ENCODE measurements at places on chromosomes 16 and 17.
A peak's percentile ranks its signal among the peaks of the same experiment; 100 is the strongest.

GRCh38 chr16:57802341-57803133 lies at the start of gene KIFC3:
Gene KIFC3, minus strand, starts transcription at chr16:57802491. Its CDS starts 4,248 bp downstream, at chr16:57798243.
- DNase-seq: peak; percentile 64

GRCh38 chr16:1169285-1170075 lies 16.6 kb downstream of the CACNA1H start:
- DNase-seq: no peak

DNA sequence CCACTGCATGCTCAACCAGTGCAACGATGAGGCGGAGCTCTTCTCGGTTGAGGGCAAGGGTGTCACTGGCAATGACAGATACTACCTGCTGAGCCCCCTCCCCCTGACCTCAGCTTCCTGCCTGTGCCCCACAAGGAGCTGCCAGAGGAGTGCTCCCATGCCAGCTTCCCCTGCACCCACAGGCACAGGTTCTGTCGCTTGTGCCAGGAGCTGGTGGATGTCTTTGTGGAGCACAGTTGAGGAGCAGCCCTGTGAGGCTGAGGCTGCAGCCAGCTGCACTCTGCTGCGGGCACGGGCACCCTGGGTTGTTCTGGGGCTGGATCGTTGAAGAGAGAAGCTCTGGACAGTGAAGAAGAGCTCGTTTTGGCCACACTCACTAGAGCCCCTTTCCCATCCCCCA lies 165.3 kb upstream of the ZNF267 start:
- peak; percentile 72 for DNase-seq

DNA sequence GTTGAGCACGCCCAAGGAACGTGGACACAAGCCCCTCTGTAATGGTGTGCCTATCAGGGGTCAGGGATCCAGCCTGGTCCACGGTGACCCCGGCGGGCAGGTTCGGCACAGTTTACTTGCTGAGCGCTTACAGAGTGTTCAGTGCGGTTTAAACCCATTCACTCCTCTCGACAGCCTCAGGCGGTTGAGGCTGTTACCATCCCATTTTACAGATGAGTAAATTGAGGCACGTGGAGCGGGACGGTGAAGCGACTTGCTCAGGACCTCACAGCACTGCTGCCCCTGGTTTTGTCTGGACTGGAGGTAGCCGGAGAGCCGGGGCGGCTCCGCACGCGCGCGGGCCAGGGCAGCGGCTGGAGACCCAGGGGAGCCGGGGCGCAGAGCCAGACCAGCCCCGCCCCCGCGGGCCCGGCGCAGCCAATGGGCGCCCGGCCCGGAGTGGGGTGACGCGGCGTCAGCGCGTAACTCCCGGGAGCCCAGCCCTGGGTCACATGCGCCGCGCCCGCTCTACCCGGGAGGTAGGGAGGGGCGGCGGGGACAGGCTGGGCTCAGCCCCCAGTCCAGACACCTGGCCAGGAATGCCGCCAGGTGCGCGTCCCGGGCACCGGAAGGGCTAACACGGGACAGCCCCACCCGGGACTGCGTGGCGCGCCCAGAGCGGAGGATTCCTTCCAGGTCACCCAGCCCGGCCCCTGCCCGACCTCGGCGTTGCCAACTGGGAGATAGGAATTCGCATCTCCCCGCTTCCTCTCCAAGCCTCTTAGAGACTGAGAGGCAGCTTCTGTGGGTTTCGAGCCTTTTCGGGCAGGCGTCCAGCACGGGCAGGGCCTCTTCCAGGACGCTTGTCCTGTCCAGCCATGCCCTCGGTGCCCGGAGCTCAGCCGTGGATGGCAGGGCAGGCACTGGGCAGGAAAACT lies 3.3 kb upstream of the SREBF1 start:
- peak; percentile 82 for DNase-seq

GRCh38 chr17:17526369-17526768 lies 30.2 kb upstream of the RASD1 start:
- no peak for DNase-seq

DNA sequence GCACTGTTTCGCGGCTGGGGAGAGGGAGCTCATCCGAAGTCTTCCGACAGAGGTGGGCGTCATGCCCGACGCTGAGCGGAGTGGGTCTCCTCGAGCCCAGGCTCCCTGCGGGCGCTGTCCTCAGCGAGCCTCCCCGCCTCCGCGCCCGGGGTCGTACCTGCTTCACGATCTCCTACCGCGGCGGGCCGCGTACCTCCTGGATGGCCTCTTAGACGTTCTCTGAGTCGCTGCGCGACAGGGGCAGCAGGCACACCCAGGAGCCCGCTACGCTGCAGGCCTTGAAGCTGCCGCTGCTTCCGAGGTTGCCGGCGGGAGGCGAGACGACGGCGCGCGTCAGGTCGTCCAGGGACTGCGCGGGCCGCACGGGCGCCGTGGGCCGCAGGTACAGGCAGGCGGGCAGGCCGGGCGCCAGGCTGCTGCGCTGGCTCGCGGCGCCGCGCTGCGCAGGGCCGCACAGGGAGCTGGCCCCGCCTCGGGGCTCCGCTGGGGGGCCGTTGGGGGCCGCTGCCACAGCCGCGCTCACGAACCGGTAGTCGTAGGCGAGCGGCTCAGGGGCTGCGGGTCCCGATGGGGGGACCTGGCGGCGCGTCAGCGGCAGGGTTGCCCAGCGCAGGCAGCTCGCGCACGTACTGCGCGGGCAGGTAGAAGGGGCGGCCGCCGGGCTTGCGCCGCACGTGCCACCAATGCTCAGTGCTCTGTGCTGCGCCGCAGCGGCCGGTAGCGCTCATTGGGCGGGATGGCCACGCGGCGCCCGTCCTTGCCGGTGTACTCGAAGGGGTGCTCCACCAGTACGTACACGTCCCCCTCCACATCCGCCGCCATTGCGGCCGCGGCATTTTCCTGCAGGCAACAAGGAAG lies 116.4 kb upstream of the SMURF2 start:
- DNase-seq: no peak

GRCh38 chr16:85753559-85753958 lies 2.7 kb upstream of the C16orf74 start:
- DNase-seq: no peak

- DNase-seq: no peak
Measured at GRCh38 chr17:81428948-81429774, 33.9 kb downstream of the BAHCC1 start.

DNA sequence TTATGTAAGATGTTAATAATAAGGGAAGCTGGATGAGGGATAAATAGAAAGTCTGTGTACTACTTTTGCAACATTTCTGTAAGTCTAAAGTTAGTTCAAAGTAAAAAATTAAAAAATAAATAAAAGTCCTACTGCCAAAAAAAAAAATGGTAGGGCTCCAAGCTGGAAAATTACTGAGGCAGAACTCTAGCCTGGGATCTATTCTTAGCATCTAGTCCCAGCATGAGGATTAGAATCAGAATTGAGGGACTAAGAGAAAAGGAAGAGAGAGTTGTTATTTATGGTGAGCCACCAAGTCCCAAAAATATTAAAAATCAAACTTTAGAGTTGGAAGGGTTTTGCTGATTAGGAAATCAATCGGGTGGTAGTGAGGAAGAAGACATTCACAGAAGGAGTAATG lies 110.3 kb downstream of the CYB561 start:
- no peak for DNase-seq

DNA sequence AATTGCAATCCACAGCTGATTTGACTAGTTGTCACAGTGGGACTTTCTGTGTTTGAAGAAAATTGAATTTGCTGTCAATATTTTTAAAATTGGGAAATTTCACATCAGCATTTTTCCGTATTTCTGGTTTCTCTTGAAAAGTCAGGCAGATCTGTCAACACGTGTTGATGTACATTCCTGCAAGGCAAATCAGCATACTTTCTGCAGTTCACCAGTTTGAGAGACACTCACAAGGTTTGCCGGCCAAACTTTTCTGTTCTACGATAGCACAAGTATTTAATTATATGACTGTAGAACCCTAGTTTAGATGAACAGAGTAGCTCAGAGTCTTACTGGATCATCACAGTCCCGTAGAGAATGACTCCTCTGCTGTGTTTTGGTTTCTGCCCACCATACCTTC lies 102.0 kb downstream of the ADAMTS18 start:
- DNase-seq: no peak

DNA sequence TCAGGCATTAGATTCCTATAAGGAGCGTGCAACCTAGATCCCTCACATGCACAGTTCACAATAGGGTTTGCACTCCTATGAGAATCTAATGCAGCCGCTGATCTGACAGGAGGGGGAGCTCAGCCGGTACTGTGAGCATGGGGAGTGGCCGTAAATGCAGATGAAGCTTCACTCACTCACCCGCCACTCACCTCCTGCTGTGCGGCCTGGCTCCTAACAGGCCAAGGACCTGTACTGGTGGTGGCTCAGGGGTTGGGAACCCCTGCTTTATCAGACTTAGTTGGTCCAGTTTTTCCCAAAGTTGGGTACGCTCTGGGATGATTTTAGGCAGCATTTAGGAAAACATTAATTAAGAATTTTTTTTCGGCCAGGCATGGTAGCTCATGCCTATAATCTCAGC lies 103.8 kb downstream of the MARF1 start:
- DNase-seq: no peak

GRCh38 chr16:86757704-86758040 lies 179.3 kb downstream of the FOXL1 start:
- no peak for DNase-seq

DNA sequence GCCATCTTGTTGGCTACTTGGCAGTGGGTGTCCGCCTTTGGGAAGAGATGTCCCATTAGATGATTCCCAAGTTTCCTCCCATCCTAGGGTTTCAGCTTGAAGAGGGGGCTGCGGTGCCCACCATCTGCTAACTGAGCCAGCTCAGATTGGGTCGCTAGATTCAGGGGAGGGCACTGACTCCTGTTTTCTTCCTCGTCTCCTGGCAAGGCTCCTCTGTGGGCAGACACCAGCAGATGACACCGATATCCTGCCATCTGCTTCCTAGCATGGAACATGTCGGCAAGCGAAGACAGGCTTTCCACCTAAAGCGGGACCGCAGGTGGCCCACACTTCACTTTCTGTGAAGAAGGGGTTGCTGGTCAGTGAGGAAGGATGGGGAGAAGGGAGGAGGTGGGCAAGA lies 27.3 kb downstream of the C17orf75 start:
- no peak for DNase-seq
